ENCODE measurements at places on chromosomes 11 and 22. TPM values are rescaled to one million over a fixed set of nuclear protein-coding genes. Genes with fewer than 3 reads are reported as not detected.

DNA sequence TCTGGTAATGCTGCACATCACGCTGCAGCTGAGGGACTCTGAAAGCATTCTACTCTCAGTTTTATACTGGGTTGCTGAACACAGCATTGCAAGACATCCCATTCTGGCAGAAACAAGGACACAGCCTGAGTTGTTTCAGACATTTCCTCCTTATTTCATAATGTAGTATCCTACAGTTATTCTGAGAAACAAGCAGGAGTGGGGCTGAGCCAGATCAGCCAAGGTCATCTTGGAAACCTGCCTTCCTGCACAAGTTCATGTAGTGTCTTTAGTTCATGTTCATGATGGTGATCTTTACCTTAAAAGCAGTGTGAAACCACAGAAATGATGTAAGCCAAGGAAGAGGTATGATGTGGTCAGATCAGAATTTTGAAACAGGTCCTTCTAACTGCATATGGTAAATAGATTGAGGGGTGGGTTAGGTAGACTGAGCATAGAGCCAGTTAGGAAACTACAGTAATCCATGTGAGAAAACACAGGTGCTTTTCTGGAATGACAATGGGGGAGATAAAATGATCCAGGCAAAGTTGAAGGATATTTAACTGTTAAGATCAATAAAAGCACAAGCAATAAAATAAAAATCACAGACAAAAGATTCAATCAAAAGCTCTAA lies 1686.8 kb downstream of the LRRC4C start:
- DNase-seq, result no peak

- no peak for DNase-seq
Observed at GRCh38 chr11:105960252-105961245, 61.5 kb downstream of the MSANTD4 start.

DNA sequence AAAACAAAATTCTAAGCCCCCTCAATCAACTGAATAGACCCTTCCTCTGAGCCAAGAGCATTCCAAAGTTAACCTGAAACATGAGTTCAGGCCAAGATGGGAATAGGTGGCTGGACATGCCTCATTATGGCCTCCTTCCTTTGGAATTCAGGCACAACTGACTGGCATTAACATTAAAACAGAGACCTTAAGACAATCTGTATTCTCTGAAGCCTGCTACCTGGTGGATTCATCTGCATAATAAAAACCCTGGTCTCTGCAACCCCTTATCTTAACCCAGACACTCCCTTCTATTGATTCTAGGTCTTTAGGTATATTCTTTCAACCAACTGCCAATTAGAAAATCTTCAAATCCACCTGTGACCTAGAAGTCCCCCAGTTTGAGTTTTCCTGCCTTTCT lies 66.3 kb downstream of the JRKL start:
- DNase-seq, result no peak

- no peak for DNase-seq
Observed at GRCh38 chr22:27175021-27175838, 517.8 kb downstream of the MIAT start.

DNA sequence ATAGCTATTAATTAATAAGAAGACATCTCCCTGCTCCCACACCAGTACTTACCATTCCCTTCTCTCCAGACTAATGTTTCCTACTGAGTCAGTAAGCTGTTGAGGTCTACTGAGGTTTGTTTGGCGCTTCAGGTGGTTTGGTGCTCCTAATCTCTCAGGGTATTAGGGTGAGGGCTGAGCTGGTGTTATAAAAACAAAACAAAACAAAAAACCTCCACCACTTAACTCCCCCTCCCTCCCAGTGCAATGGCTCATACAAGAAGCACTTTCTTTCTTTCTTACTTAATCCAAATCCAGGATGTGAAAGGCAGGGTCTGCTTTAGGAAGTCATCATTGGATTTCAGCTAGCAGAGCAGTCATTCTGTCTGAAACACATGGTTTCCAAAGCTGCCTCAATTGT lies 15.3 kb downstream of the CSTPP1 start:
- no peak for DNase-seq

DNA sequence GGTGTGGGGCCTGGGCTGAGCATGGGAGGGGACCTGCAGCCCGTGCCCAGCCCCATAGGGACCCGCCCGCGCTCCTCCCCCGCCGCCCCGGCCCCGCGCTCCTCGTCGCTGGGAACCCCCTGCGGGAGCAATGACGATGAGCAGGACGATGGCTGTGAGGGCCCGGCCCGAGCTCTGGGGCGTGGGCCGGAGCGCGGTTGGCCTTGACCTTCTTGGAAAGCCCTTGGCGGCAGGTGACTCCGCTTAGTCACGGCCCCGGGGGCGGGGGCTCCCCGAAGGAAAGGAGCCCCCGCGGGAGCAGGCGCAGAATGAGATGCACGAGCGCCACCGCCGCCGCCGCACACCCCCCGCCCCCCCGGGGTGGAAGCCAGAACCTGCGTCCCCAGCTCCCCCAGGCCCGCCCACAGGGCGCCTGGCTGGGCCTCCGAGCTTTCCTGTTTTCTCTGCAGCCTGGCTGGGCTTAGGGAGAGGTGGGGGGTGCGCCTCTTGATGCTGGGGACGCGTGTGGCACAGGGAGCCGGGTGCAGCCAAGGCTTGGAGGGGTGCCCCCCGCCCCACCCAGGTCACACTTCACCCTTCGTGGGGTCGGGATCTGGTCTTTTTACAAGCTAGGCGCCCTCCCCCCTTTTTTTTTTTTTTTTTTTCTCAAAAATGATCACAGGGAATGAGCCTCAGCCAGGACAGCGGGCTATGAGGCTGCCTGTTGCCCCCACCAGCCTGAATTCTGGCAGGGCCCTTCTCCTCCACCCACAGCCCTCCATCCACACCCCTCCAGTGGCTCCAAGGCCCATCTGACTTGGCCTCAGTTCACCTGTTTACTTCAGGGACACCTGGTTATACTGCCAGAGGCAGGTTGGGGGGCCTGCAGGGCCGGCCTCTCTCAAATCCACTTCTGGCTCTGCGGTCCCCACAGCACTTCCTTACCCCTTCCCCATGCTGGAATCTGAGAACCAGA lies 17.9 kb downstream of the CRELD2 start:
- DNase-seq, result no peak

DNA sequence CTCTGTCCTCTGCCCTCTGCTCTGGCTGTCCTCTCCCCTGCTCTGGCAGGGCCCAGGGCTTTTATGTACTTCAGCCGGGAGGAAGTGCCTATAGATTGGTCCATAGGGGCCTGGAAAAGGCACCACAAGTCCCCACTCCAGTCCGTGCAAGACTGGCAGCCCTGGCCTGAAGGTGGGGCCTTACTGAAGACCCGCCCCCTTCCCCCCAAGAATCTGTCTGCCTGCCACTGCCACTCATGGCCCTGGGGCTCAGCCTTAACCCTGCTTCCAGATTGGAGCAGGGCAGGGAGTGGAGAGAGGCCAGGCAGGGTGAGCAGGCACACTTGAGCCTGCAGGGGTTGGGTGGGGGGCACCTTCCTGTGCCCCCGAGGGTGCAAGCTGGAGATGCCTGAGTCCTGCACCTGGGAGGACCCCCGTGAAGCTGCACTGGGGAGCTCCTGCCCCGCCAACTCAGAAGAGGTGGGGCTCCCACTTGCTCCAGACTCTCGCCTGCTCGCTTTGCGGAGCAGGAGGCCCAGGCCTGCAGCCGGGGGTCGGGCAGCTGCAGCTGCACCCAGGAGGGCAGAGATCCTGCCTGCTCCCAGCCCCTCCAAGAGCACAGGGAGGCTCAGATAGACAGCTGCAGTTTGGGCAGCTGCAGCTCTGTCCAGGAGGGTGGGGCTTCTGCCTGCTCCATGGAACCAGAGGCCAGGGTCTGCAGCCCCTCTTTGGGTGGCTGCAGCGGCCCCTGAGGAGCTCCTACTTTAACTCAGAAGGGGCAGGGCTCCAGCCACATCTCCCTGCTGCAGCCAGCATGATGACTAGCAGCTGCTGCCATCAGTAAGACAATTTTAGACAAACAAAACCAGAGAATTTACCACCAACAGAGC lies 51.0 kb upstream of the SC5D start:
- no peak for DNase-seq

- no peak for DNase-seq
Observed at GRCh38 chr11:15585602-15586331, 471.0 kb downstream of the INSC start.

GRCh38 chr11:123268156-123268555 lies 73.1 kb upstream of the CLMP start:
- DNase-seq, result no peak

- no peak for DNase-seq
Observed at GRCh38 chr22:19181786-19182471, 3.4 kb upstream of the SLC25A1 start.

GRCh38 chr11:77590194-77590782 lies 535 bp downstream of the AQP11 start:
- no peak for DNase-seq

GRCh38 chr11:299951-300735 lies 817 bp upstream of the IFITM5 start:
- DNase-seq, result no peak

GRCh38 chr11:117220999-117221774 lies 10.7 kb downstream of the PCSK7 start:
- DNase-seq, result no peak

DNA sequence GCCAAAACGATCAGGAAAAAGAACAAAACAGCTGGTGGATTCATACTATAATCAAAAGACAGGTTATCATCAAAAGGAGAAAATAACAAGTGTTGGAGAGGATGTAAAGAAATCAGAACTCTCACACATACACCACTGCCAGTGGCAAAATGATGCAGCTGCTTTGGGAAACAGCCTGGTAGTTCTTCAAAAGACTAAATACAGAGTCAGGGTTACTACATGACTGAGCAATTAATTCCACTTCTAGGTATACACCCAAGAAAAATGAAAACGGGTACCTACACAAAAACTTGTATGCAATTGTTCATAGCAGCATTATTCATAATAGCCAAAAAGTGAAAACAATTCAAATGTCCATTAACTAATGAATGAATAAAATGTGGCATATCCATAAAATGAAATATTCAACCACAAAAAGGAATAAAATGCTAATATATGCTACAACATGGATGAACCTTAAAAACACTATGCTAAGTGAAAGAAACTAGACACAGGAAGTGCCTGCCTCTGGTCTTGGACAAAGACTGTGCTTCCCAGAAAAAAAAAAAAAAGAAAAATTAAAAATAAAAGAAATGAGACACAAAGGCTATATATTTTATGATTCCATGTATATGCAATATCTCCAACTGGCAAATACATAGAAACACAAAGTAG lies 8.3 kb downstream of the UEVLD start:
- no peak for DNase-seq

GRCh38 chr11:68353118-68353517 lies 40.7 kb downstream of the LRP5 start:
- no peak for DNase-seq

GRCh38 chr11:42054351-42054900 lies 595.0 kb upstream of the LRRC4C start:
- DNase-seq, result no peak

GRCh38 chr11:121347094-121347493 lies 54.5 kb downstream of the SC5D start:
- no peak for DNase-seq

- DNase-seq, result no peak
Observed at GRCh38 chr11:65471447-65471891, 27.4 kb upstream of the MALAT1 start.

DNA sequence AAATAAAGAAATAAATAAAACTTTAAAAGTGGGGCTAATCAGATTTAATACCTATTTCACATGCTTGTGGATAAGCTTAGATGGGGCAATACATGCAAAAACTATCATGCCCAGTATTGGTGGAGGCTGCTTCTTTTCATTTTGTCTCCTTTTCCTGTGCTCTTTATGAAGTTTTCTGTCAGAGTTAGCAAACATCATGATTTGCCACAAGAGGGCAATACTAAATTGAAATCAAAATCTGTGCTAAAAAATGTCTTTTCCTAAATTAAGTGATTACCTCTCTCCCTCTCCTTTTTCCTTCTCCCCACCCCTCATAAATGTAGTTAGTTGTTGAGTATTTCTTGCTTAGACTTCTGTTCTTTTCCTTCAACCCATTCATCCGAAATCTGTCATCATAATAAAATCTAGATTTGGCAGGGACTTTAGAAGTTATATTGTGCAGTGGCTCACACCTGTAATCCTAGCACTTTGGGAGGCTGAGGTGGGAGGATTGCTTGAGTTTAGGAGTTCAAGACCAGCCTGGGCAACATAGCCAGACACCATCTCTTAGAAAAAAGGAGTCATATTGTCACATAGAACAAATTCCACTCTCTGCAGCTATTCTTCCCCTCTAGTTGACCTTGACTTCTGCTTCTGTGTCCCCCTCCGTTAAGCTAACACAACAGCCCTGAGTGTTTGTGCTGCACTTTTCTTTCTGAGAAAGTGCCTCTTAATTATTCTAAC lies 4.7 kb upstream of the ARHGAP42 start:
- no peak for DNase-seq

DNA sequence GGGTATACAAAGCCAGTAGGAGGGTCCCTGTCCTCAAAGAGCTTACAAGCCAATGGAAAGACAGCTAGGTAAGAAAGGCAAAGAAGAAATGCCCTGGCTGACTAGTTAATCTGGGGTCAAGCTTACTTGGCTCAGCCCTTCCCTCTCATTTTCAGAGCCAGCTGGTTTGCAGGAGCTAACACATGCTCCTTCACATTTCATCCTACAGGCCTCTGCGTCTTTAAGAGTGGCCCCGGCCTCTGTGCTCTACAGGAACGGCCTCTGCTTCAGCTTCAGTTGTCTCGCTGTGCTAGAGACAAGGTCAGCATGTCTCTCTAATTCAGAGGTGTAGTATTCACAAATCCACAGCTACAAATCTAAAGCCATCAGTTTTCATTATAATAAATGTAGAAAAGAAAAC lies 15.2 kb downstream of the ALKBH8 start:
- DNase-seq, result no peak

DNA sequence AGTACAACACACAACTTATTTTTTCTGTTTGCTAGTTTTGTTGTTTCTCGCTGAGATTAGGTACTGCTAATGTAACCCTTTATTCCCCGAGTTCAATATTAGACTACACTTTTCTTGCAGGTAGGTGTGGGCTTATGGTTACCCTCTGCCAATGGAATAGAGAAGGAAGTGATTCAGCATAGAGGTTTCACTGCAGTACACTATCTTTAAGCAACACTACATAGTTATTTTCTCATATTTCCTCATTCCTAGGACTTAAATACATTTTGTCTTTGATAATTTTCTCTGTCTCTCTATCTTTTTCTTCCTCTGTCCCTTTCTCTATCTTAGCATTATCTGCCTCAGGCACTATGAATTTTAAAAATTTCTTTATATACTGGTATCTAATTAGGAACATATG lies 791.0 kb downstream of the FAM181B start:
- no peak for DNase-seq

Gene CATSPERZ
- polyA plus RNA-seq, result not detected

Gene KRTAP5-2
- polyA plus RNA-seq, result not detected

Gene ELFN2
- polyA plus RNA-seq, result 1.8 TPM

Gene C22orf31
- polyA plus RNA-seq, result 1.2 TPM

Gene SERHL2
- 7.0 TPM for polyA plus RNA-seq

Gene CHKA
- 48.7 TPM for polyA plus RNA-seq

Gene OR6A2
- not detected for polyA plus RNA-seq
